Activated CD4-positive, alpha-beta T cell treated with anti-CD3 and anti-CD28 coated beads for 24 hours (primary cell): ENCODE measurements at places on chromosomes 4 and X.

DNA sequence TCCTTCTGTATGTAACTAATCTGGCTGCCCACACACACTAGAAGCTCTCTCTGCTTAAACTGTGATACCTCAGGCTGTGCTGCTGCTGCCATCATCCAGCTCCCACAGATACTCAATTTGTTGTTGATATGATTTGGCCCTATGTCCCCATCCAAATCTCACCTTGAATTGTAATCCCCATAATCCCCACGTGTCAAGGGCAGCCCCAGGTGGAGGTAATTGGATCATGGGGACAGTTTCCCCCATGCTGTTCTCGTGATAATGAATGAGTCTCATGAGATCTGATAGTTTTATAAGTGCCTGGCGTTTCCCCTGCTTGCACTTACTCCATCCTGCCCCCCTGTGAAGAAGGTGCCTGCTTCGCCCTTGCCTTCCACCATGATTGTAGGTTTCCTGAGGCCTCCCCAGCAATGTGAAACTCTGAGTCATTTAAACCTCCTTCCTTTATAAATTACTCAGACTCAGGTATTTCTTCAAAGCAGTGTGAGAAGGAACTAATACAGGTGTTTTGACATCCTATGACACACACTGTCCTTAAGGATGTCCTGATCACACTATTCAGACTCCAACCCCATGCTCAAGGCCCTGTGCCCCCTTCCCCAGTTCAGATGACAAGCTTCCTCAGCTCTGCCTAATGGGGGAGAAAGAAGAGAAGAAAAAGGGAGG, 2.9 kb upstream of the ATOH1 start:
- DNase-seq: no peak

DNA sequence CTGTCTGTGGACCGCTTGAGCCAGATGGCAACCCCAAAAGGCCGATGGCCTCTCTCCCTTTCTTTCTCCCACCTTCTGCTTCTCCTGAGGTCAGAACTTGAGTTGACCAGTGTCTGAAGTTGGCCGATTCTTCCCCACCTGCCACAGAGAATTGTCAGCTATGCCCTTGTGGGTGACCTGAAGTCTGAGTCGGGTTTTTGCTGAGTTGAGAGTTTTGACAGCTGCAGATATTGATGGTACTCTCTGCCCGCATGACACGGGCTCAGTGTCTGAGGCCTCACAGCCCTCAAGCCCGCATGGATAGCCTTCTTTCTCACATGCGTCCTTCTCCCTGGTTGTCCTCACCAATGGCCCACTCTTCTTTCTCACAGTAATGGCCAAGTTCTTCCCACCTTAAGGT, 111.0 kb downstream of the EFNB1 start:
- no peak for DNase-seq

DNA sequence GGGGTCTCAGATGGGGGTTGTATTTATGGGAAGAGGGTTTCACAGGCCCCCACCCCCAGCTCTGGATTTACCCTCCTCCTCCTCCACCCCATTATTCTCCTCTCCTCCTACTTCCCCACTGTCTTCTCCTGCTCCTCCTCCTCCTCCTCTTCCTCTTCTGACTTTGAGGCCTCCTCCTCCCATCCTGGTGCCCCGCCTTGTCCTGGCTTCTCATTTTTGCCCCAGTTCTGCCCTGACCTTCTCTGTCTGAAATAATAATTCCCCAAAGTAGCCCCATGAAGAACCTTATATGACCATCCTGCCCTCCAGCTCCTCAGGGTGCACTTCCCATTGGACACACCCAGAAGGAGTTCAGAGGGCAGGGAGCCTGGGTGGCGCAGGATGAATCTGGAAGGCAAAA, 351.4 kb upstream of the GATB start:
- DNase-seq: no peak

GRCh38 chr4:26074712-26075430, 160.9 kb downstream of the SMIM20 start:
- peak; percentile 58 for DNase-seq

- DNase-seq: no peak
Measured at GRCh38 chr4:80006935-80007744, 65.9 kb downstream of the ANTXR2 start.
